ENCODE measurements at places on chromosomes 7 and 10.

GRCh38 chr7:47514818-47515217 is 67.1 kb downstream of the TNS3 start:
- no peak for DNase-seq

- DNase-seq = no peak
Observed at GRCh38 chr7:109964780-109965179, 1126.1 kb upstream of the LRRN3 start.

DNA sequence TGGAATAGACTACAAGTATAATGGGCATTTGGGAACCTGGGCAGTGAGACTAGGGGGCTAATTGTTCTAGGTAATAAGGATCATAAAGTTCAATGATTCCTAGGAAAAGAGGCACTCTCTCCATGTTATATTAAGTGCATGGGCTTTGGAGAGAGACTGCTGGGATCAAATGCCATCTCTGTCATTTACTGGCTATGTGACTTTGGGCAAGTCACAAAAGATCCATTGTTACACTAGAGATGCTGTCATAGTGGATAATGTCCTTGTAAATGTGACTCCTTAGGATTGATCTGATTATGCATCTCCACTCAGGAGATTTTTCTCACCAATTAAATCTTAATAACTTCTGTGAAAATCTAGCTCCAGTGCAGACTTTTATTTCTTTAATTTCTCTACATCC is 156.3 kb upstream of the CACNA2D1 start:
- no peak for DNase-seq

DNA sequence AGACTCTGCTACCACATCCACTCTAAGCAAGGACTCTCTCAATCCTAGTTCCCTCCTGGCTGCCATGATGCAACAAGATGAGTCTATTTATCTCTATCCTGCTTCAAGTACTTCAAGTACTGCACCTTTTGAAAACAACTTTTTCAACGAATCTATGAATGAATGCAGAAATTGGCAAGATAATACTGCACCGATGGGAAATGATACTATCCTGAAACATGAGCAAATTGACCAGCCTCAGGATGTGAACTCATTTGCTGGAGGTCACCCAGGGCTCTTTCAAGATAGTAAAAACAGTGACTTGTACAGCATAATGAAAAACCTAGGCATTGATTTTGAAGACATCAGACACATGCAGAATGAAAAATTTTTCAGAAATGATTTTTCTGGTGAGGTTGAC is 40.7 kb downstream of the AHR start:
- DNase-seq = no peak

- no peak for DNase-seq
Observed at GRCh38 chr10:11089272-11089671, 71.6 kb downstream of the CELF2 start.

DNA sequence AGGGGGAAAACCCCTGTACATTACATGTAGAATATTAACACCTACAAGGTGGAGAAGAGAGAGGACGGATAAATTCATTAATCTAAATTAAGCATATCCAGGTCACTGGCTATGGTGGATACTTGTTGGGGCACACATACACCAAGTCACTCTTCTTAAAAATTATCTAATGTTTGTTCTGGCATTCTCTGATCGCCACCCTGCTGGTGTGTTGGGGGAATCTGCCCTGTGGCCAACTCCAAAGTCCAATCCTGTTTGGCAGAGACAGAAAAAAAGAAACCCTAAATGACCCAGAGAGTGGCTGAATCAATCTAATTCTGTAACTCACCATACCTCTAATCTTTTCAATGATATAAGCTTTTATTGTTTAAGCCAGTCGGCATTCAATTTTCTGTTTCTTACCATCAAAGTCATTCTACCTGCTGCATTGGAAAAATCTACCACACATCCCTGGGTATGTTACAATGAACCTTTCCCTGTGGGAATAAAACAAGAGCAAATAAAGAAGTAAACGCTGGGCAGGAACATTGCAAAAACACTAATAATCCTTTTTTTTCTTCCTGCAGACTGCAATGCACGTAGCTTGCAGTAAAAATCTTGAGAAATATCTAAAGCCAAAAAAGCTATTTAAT is 34.2 kb downstream of the ELMO1 start:
- DNase-seq = no peak

DNA sequence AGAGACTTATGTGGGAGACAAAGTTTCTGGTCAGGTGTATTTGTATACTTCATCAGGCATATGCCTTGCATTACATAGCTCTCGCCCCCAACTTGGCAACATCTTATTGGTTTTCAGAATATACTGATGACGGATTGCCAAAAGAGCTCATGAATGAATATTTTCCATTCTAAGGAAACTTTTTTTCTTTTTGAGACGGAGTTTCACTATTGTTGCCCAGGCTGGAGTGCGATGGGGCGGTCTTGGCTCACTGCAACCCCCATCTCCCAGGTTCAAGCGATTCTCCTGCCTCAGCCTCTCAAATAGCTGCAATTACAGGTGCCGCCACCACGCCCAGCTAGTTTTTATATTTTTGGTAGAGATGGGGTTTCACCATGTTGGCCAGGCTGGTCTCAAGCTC is 6.0 kb downstream of the CYCS start:
- no peak for DNase-seq

GRCh38 chr10:104638861-104639589 is 2.1 kb upstream of the SORCS3 start:
- DNase-seq = no peak

- no peak for DNase-seq
Observed at GRCh38 chr7:23075571-23075970, 30.0 kb upstream of the KLHL7 start.

GRCh38 chr10:102781921-102782557 is 38.3 kb downstream of the WBP1L start:
- no peak for DNase-seq
